ENCODE measurements at places on chromosomes 5 and 9.

GRCh38 chr9:106897236-106897635, 34.3 kb downstream of the ZNF462 start:
- DNase-seq = no peak

- no peak for DNase-seq
These were observed 93.4 kb downstream of the PDE6A start for GRCh38 chr5:149851211-149851610.

- DNase-seq = no peak
These were observed 14.2 kb upstream of the RGS3 start for GRCh38 chr9:113449376-113449775.

DNA sequence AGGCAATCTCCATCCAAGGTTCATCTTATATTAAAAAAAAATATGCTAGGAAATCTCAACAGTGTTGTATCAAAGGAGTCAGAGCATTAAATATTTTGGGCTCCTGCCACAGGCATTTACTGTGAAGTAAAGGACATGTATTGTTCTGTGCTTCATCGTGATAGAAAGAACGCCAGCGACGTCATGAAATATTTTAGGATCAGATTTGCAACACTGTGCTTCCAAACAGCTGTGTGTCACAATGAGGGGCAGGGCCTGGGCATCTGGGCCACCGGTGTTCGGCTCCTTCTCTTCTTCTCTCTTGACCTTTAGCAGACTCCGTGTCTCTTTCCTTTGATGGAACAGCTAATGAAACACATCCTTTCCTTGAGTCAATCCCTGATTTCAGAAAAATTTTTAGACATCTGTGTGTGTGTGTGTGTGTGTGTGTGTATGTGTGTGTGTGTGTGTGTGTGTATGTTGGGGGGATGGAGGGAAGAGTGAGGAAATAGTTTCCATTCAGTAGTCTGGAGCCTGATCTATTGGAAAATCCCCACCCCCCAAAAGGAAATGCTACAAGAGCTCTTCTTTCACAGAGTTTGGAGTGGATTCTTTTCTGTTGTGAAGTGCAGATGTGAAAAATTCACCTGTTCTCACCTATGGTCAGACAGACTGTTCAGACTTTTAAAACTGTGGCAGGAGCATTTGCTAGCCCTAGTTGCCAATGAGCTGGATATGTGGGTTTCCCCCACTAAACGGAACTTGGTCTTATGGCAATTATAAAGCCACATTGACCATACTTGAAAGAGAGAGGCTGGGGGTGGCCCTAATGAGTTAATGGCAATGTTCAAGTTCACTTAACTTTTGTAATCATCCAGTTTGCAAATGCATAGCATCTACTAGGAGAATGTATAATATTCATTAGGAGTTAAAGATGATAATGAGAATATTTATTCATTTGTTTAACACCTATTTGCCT, 18.1 kb upstream of the TNC start:
- DNase-seq = no peak

DNA sequence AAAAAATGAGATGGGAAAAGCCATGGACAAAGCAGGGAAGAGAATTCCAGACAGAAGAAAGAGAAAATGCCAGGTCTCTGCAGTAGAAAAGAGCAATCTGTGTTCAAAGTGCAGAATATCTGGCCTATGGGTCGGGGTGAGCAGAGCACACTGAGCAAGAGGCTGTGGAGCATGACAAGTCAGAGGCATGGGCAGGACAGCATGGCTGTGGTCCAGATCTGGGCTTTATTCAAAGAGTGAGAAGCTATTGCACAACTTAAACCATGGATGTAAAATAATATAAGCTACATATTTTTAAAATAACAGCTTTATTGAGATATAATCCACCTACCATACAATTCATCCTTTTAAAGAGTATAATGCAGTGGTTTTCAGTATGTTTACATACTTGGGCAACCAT, 133.1 kb upstream of the SPDL1 start:
- DNase-seq = no peak

GRCh38 chr9:63817622-63818518, 1467.1 kb downstream of the FOXD4L5 start:
- DNase-seq = peak; percentile 36

DNA sequence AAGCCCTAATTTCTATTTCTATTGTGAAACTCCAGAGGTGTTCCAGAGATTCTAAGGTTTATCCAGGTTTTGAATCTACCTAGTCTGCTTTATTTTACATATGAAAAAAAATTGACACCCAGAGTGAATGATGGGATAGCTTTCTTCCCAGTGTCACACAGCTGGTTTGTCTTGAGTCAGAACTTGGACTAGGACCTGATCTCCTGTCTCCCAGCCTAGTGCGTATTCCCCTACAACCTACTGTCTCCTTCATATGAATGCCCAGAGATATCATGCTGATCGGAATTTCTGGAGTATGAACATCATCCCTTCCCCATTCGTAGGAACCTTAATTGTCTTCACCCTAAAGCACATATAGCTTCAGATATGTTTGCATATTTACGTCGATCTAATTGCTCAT, 524.2 kb downstream of the SPATA31D1 start:
- DNase-seq = no peak

DNA sequence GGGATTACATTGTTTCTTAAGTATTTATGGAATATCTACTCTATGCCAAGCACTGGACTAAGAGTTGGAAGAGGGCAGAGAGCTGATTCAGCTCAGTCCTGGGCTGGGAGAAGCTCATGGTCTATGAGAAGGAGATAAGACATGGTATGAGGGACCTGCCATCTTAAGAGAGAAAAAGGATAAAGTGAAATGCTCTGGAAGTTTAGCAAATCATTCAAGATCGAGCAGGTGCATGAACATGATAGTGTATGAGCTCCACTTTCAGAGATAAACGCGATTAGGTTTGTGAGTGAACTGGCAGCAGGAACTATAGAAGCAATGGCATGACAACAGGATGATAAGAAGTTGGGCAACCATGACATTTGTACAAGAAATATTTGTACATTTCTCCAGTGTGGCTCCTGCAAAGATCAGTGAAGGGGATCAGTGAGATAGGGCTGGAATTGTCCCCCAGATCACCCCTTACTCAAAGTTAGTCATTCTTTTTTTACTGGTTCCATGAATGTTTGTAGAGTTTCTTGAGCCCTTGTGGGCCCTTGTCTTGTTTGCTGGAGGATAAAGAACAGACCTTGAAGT, 26.6 kb upstream of the CCDC180 start:
- no peak for DNase-seq

GRCh38 chr5:107295914-107296313, 374.8 kb downstream of the EFNA5 start:
- no peak for DNase-seq

All from stimulated activated CD8-positive, alpha-beta memory T cell treated with anti-CD3 and anti-CD28 coated beads, Interleukin-2, amount 100 ng/mL, for 1 hour (primary cell).